ENCODE measurements at places on chromosomes 5 and 9. TPM values are rescaled to one million over a fixed set of nuclear protein-coding genes. Genes with fewer than 3 reads are reported as not detected.

- no peak for DNase-seq
Observed at GRCh38 chr5:18027241-18027867, 393.1 kb downstream of the TAF11L14 start.

DNA sequence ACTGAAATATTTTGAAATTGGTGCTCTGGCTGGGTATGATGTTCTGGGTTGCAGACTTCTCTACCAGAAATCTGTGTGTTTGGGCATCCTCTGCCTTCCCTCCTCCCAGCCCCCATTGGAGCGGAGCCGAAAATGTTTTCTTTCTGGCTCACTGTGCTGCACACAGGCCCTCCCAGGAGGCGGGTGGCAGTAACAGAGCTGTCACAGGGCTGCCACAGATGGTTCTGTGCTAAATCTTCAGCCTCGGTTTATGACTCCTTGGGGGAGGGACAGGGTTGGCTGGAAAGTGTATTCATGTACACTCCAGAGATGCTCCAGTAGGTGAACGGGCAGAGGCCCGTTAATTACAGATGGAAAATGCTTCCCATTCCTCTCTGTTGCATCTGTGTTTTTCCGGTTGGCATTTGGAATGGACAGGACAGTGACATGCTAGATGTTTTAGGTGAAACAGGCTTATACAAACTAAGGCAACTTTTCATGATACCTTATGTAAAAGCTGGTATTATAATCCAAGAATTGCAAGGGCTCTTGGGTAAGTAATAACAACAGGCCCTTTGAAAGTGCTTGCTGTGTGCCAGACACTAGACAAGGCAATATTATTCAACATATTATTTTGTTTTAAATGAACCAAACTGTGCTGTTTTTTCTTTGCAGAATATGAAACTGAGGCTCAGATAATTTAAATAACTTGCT lies 180.2 kb downstream of the ADCY2 start:
- no peak for DNase-seq

- DNase-seq = peak; percentile 45
Observed at GRCh38 chr5:75337366-75338021, 474 bp downstream of the HMGCR start.

Gene WDR38
- 0.31 TPM for total RNA-seq

DNA sequence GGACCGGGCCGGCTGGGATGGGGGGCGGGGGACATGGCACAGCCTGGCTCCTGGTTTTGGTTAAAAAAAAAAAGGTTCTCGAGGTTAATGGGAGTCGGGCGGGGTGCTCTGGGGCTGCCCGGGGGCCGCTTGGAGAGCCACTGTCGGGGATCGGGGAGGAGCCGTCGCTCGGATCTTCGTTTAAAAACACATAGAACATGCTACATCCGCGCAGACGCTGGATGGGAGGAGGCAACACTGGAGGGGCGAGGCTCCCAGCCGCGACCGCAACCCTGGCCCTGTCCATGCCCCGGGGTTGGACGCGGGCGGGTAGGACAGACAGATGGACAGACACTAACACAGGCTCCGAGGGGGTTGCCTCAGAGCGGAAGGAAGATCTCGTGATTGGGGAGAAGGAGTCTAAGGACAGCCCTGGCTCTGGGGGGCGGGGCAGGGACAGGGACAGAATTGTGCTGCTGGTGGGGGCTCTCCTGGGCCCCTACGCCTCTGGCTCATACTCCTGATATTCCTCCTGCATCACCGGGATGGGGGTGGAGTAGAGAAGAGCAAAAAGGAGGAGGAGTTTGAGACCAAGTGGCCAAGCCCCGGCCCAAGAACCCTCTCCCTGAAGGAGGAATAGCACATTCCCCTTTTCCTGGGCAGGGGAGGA lies 9.9 kb downstream of the SNCB start:
- peak; percentile 68 for DNase-seq

Gene DBH
- total RNA-seq = not detected

DNA sequence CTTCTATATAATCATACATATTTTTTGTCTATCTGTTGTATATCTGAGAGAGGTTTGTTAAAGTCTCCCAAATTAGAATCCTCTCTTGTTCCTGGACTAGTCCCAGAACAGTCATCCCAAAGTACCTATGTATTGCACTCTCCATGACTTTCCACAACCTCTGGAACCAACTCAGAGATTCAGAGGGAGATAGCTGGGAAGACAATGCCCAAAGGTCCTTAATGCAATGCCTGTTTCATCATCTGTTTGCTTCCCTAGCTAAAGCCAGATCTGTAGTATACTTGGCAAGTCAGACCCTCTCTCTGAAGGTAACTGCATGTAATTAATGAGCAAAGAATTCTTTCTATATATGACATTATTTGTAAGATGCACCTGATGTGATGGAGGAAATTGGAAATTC lies 89.4 kb downstream of the ZNF474 start:
- no peak for DNase-seq

GRCh38 chr5:123085638-123086286 lies 3.3 kb upstream of the PRDM6 start:
- no peak for DNase-seq

DNA sequence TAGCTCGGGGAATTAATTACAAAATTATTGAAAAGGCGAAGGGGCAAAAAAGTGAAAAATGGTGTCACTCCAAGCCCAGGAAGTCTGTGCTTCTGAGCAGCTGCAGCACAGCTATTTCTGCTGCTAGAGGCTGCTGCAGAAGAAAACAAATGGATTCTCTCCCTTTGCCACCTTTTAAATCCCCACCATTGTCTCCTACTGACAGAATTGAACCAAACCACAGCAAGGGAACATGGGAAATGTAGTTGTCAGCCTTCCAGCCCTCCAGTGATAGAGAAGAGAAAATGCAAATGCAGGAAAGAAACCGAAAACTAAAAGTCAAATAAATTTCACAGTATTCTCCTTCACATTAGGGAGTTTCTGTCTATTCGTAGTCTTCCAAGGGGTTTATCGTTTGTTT lies 33.4 kb upstream of the CDC42SE2 start:
- no peak for DNase-seq

Gene TAF1L
- total RNA-seq = not detected

GRCh38 chr5:165139262-165139661 lies 1633.8 kb downstream of the MAT2B start:
- DNase-seq = no peak

- DNase-seq = no peak
Observed at GRCh38 chr5:14528926-14529325, 52.7 kb upstream of the OTULINL start.

GRCh38 chr9:93436218-93436617 lies 15.3 kb upstream of the FAM120A start:
- no peak for DNase-seq

DNA sequence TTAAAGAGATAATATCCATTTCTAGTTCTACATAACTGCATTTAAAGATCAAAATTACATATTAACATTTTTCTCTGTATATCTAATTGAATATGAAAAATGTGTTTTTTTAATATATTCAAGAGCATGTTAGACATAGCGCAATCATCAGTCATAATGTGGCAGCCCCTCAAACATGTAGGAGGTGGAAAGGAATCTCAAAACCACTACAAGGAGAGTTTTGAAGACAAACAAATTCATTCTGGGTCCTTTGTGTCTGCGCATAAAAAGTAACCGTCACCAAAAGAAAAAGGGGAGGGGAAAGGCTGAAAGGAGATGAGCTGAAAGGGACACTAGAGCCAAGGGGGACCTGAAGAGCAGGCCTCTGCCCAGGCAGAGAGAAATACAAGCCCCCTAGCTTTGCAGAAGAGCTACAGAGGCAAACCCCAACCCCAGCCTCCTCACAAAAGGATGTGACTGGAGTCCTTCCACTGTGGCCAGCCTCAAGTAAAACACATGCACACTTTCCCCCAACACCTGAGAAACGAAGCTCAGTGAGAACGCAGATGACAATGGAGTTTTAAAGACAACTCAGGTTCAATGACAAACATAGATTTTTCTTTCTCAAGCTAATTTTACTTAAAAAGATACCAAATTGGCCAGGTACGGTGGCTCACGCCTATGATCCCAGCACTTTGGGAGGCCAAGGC lies 62.0 kb downstream of the MAPKAP1 start:
- no peak for DNase-seq

DNA sequence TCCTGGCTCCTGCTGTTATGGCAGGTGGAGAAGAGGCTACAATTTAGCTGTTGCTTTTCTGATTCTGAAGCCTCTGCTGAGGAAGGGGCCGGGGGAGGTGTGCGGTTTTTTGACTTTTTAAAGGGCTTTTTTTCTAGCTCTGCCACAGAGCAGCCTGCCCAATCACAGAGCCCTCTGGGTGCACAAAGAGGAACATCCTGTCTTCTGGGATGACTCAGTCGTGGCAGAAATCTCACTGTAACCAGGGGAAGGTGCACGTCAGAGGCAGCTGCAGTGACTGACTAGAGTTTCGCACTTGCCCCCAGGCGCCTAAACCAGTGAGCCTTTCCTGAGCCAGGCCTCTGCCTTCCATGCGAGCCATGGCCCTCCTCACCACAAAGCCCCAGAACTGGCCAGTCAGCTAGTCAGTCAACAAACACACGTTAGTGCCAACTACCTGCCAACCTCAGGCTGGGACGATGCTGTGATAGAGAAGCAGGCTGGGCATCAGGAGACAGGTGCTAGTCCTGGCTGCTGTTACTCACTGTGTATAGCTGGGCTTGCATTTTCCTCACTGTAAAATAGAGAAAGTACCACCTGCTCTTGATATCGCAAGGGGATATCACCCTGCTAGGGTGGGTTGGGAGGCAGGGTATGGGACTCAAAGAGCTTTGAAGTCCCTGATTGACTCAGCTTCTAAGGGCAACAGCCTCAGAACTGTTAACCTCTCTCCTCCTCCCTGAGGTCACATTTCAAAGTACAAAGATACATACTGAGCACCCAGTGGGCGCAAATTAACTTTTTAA lies 2.2 kb downstream of the AKNA start:
- DNase-seq = peak; percentile 48

DNA sequence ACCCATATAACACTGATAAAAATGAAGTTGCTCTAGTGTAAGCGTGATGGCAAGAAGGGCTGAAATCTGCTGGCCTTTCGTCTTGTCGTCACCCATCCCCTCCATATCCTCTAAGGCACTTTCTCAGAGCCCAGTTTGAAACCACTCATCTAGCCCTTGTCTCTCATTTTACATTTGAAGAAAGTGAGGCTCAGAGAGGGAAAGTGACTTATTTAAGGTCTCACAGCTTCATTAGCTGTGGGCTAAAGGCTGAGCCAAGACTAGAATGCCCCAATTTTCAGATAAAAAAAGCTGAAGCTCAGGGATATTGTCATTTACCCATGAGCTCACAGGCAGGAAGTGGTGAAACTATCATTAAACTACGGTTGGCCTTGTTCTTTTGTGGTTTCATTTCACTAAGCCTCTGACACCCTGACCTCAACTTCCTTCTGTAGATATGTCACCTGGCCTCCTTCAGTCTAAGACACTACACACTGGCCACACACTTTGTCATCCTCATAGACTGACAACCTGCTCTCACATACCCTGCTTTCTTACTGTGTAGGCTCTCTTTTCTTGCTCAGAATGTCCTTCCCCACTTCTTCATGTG lies 176.7 kb upstream of the DMAC1 start:
- DNase-seq = no peak

DNA sequence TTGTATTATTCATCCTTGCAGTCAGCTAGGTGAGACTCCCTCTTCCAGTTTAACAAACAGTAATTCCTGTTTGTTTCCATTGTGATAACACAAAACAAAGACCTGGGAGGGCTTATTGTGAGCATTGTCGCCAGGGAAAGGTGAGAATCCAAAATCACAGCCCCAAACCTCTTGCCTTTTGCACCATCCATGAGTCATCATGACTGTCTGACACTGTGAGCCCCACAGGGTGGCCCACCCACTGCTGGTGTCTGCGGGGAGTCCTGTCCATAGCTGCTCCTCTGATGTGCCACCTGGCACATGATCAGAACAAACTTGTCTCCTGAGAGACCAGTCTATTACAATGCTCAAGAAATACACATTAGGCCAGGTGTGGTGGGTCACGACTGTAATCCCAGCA lies 33.7 kb upstream of the S1PR3 start:
- no peak for DNase-seq

Gene SLC34A1
- total RNA-seq = 0.91 TPM

Gene PCDHGA11
- 3.6 TPM for total RNA-seq

- DNase-seq = no peak
Observed at GRCh38 chr9:17875886-17876285, 297.0 kb downstream of the SH3GL2 start.

GRCh38 chr5:169832304-169832703 lies 148.0 kb downstream of the INSYN2B start:
- no peak for DNase-seq

GRCh38 chr5:4359847-4360246 lies 764.2 kb downstream of the IRX1 start:
- no peak for DNase-seq

Gene WNK2
- total RNA-seq = 4.8 TPM

GRCh38 chr9:88721025-88721424 lies 186.0 kb downstream of the NXNL2 start:
- no peak for DNase-seq

DNA sequence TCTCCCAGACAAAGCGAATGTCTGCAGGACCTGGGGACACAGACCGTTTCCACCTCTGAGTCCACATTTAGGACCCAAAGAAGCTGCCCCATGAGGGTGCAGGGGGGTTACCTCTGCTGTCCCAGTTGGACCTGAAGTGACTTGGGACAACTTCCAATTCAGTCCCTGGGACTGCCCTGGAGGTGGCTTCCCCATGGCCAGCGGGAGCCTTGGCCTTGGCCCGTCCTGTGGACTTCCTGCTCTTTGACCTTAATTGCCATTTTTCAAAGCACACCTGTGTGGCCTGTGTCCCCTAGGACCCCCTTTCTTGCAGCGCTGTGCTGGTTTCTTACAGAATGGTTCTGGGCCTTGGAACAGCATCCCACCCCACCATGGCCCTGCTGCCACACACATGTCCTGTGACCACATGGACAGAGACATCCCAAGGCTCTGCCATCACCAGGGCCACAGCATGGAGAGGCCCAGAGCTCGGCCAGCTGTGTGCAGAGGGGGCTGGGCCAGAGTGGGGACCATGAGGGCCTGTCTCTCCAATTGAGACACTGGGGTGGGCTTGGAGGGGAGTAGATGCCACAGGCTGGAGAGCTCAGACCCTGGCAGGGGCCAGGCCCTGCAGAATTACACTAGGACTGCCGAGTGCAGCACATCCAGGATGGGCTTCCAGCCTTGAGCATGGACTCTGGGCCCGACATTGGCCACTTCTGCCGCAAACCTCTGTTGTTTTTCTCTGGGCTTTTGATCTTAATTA lies 45.8 kb downstream of the SECISBP2 start:
- no peak for DNase-seq

Gene INSL6
- total RNA-seq = 0.47 TPM

Gene RNF224
- total RNA-seq = 0.85 TPM

- no peak for DNase-seq
Observed at GRCh38 chr5:141657937-141658545, 6.8 kb upstream of the FCHSD1 start.

- peak; percentile 34 for DNase-seq
Observed at GRCh38 chr9:105243015-105243686, 1.3 kb upstream of the SLC44A1 start.
